ENCODE measurements at places on chromosomes 3 and 15.

DNA sequence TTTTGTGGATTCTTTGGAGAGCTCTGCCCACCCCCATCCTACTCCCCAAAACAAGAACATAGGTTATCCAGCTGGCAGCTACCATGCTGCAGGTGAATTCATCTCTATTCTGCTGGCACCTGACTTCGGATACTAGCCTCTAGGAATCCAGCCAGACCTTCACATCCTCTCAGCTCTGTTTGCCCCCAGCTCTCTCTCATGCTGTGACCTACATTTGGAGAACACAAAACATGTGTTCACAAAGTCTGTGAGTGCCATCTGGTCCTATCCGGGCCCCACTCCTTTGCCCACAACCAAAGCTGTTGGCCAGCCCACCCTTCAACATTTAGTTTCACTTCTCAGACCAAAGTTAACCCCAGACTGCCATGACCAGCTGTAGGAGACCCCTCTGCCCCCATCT lies 89.4 kb upstream of the C3orf80 start:
- peak; percentile 62 for DNase-seq

DNA sequence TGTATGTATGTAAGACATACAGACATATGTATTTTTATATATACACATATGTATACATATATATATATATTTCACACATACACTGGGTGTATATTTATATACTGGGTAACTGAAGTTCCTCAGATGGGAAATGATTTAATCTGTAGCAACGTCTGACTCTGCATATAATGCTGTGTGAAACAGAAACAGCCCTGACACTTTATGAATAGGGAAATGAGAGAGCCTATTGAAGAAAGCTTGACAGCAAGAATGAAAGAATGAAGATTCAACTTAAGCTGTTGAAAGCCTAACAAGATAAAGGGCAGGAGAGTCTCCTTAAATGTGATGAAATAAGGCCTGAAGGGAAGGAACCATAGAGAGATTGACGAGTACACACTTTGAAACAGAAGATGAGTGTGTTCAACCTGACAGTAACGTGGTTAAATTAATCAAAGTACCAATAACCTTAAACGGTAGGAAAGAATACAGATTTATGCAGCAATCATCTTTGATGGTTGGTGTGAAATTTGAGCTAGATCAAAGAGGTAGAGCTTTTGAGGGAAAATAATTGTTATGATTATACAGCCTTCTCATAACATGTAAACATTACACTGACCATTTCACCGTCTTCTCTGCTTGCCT lies 169.9 kb downstream of the MECOM start:
- DNase-seq, result no peak

GRCh38 chr3:12615266-12615665 lies 48.7 kb downstream of the RAF1 start:
- DNase-seq, result no peak

DNA sequence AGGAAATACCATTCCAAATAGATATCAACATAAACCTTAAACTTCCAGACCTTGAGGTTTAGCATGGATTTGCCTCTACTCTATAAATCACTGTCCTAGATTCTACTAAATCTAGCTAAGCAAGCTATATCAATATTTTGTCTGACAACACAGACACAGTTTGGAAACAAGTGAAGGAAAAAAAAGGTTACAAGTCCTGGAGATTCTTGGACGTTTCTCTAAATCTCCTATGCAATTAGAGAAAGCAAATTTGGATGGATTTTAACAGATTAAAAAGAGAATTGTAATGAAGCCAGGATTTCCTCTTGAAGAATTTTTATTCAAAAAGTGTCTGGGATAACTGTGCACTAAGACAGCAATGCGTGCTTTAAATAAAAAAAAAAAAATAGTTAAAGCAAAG lies 441.1 kb upstream of the DPH6 start:
- DNase-seq, result no peak

DNA sequence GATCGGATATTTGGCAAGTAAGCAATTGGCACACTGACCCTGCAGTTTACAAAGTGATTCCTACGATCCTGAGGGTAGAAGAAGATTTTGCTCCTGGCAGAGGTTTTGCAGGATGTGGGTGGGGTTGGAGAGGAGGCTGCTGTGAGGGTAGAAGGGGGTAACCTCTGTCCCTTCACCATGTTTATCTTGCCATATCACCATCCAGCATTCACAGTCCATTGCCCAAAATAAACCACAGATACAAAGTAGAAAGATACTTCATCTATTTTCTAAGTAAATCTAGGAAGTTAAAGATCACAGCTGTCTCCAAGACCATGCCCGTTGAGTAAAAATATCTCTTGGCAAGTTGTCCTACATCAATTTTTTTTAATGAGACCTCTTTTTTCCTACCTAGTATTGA lies 51.6 kb downstream of the LIPC start:
- no peak for DNase-seq

DNA sequence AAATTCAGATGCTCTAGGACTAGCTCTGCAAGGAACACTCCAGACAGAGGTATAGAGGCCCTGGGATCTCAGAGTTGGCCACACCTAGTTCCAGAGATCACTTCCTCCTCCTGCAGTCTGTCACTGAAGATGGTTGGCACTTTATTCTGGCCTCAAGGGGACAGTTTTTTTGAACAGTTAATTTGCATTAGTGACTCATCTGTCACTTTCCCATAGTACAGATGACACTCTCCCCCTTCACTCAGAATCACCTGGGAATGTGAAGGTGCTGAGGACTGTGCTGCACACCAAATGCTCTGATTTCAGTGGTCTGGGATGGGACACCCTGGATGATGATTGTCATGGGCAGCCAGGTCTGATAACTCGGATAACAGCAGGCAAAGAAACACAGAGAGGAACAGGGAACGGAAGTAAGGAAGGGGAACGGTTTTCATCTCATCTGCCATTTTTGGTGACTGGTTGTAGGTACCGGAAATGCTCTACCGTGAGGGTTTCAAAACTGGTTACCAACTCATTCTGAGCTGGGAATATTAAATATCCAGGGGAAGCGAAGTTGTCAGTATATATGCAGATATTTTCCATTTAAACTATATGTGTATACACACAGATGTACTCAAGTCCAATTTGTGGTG lies 232.5 kb upstream of the ST8SIA2 start:
- no peak for DNase-seq

GRCh38 chr3:174986685-174987084 lies 127.6 kb downstream of the NAALADL2 start:
- DNase-seq, result no peak

- no peak for DNase-seq
Measured at GRCh38 chr3:44280631-44281030, 38.9 kb downstream of the TOPAZ1 start.

DNA sequence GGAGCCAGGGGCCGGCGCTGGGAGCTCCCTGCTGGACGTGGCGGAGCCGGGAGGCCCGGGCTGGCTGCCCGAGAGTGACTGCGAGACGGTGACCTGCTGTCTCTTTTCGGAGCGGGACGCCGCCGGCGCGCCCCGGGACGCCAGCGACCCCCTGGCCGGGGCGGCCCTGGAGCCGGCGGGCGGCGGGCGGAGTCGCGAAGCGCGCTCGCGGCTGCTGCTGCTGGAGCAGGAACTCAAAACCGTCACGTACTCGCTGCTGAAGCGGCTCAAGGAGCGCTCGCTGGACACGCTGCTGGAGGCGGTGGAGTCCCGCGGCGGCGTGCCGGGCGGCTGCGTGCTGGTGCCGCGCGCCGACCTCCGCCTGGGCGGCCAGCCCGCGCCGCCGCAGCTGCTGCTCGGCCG lies 1.5 kb downstream of the SMAD6 start:
- DNase-seq, result no peak

DNA sequence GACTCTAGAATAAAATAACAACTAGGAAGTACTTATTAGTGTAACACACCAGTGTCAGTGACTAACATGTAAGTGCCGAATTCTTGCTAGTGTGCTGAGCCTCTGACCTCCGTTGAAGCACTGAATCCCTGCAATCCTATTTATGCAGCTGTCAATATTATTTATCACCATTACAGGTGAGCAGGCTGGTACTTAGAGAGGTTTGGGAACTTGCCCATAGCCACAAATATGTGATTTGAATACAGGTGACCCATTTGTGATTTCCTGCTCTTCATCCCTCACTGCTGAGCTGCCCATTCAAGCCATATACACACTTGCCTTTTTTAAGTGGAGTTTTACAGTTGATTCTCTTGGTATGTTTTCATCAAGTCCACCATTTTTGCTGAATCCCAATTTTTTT lies 12.2 kb downstream of the EIF4E3 start:
- DNase-seq, result no peak
